ENCODE measurements at places on chromosomes 12 and 14.

- DNase-seq: no peak
These were observed 884 bp downstream of the CAPRIN2 start for GRCh38 chr12:30753751-30754382.

DNA sequence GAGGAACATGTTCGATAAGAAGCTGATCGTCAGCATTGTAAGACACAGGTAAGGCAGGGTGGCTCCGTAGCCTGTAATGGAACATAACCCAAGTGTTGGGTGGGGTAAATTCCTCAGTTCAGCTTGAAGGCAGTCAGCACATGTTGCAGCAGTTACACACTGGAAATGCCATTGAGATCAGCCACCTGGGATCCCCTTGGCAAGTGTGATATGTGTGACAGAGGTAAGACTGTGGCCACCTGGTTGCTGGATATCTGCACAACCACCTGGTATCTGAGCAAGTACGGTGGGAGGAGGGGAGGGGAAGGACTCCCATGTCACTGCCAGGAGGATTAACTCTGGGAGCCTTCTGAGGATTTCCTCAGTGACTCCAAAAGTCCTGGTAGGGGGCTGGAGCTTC is 158.0 kb upstream of the CAND1 start:
- no peak for DNase-seq

DNA sequence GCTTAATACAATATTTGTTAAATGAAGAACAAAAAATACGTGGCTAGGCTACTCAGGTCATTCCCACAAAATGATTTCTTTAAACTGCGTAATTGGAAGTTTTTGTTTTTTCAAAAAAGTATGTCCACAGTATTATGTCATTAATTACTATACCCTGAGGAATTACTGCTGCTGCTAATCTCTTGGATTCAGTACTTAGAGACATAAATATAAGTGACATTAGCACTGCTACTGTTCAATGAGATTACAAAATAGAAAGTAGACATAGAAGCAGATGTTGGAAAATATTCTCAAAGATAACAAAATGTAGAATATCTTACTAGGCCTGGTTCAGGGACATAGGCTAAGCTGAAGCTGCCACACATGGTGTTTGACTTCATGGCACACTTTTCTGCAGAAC is 36.3 kb downstream of the HMGA2 start:
- DNase-seq: no peak

GRCh38 chr14:94213021-94213420 is 38.9 kb downstream of the PPP4R4 start:
- DNase-seq: no peak

GRCh38 chr12:39503439-39503838 is 60.5 kb upstream of the KIF21A start:
- DNase-seq: no peak

DNA sequence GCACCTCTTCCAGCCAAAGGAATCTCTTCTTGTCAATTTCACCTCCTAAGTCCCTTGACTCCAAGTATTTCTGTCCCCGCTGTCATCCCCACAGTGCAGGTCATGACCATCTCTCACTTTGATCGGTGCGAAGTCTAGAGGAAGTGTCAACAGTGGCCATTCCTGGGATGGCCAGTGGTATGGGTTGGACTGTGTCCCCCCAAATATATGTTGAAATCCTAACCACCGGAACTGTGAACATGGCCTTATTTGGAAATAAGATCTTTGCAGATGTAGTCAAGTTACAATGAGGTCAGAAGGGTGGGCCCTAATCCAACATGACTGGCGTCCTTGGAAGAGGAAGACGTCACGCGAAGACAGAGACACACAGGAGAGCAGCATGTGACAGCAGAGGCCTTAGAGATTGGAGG is 155.9 kb upstream of the PRMT8 start:
- no peak for DNase-seq

- no peak for DNase-seq
These were observed 9.3 kb downstream of the GALNT9 start for GRCh38 chr12:132319991-132320570.

- DNase-seq: peak; percentile 50
These were observed 24.3 kb downstream of the SYNDIG1L start for GRCh38 chr14:74401504-74402241.

GRCh38 chr14:72609205-72609916 is 284.5 kb downstream of the DPF3 start:
- no peak for DNase-seq

Data from esophagus squamous epithelium (tissue), 5 donors.